T-cell (primary cell): ENCODE measurements at places on chromosomes 1 and 21.

DNA sequence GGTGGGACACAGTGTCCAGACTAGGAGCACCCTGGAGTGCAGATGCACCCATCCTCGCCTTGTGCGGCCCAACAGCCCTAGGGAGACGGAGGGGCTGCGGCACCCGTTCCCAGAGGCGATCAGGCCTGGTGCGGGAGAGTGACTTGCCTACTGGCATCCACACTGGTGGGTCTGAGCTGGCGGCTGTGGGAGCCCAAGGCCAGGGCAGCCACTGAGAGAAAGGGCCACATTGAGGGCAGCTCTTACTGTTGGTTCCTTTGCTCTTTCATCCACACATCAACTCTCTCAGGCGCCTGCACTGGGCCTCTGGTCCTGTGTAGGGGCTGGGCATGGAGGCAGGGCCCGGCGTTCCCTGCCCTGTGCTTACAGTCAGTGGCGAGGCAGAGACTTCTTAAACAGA lies 8.6 kb downstream of the PODN start:
- peaks cover 6% of the 10 kb centered on the region for H3K27me3 ChIP-seq
- H3K27ac ChIP-seq: no peak overlapping the region
- no peak for DNase-seq
- H3K4me3 ChIP-seq: no peak overlapping the region
- peaks cover 3% of the 10 kb centered on the region for H3K4me1 ChIP-seq

GRCh38 chr1:198598796-198599321 lies 40.0 kb upstream of the PTPRC start:
- H3K27me3 ChIP-seq: no peaks in the 10 kb centered on the region
- DNase-seq: no peak
- H3K4me1 ChIP-seq: peaks cover 46% of the 10 kb centered on the region
- no peaks in the 10 kb centered on the region for H3K36me3 ChIP-seq
- no peak overlapping the region for H3K4me3 ChIP-seq

DNA sequence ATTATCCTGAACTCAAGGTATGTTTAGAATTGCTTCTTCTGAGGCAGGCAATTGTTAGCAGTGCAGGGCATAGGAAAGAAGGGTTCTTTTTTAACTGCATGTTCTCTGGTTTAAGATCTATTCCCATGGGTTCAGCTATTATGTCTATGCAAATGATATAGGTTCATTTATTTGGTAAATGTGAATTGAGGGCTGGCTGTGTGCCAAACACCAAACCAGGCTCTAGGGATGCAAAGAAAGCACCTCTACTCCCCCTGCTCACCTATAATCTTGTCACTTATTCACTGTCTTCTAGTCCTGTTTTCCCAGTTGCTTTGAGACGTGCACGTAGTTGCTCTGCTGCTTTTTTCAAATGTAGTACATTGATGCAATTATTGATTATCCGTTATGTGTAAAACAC lies 691 bp upstream of the KIFAP3 start:
- H3K27ac ChIP-seq: peak overlapping the region; percentile 74
- DNase-seq: no peak
- H3K27me3 ChIP-seq: no peaks in the 10 kb centered on the region
- no peaks in the 10 kb centered on the region for H3K36me3 ChIP-seq
- no peak overlapping the region for H3K4me3 ChIP-seq

DNA sequence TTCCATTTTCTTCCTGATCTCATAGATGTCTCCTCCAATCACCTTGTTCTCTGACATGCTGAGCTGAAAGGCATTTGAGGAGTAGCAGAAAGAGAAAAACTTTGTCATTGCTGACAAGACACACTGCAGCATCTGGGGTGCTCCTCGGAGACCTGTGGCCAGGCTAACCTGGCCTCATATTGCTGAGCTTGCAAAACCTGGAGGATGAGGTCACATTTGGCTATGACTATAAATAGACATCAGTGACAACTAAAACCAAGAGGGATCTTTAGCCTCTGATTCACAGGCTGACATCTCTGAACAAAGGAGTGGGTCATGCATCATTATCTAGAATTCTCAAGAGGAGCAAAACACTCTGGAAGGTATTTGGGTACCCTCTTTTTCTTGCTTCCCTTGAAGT lies 83.7 kb downstream of the PROX1 start:
- DNase-seq: no peak
- no peaks in the 10 kb centered on the region for H3K36me3 ChIP-seq
- no peaks in the 10 kb centered on the region for H3K4me1 ChIP-seq

GRCh38 chr1:65104854-65105534 lies 43.0 kb upstream of the AK4 start:
- H3K27me3 ChIP-seq: peaks cover 22% of the 10 kb centered on the region
- no peaks in the 10 kb centered on the region for H3K4me1 ChIP-seq
- no peak overlapping the region for H3K27ac ChIP-seq
- no peaks in the 10 kb centered on the region for H3K36me3 ChIP-seq
- no peak overlapping the region for H3K4me3 ChIP-seq

DNA sequence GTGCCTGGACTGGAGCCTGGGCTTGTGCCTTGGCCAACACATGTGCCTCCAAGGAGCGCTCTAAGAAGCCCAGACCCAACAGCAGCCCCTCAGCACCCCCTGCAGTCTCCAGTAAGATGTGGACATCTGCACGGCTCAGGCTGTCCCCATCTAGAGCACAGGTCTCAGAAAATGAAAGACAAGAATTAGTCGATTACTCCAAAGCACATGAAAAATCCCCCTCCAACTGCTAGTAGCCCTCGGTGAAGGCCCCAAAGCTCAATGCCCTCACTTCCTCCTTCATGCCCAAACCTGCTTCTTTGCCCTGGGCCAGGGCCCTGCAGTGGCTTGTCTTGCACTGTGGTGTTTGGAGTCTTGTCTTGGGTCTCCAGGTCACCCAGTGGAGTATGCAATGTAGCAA lies 21.9 kb upstream of the ERO1B start:
- H3K36me3 ChIP-seq: no peaks in the 10 kb centered on the region
- peak; percentile 8 for DNase-seq
- H3K4me1 ChIP-seq: no peaks in the 10 kb centered on the region
- H3K27me3 ChIP-seq: no peaks in the 10 kb centered on the region
- no peak overlapping the region for H3K4me3 ChIP-seq
- no peak overlapping the region for H3K27ac ChIP-seq

DNA sequence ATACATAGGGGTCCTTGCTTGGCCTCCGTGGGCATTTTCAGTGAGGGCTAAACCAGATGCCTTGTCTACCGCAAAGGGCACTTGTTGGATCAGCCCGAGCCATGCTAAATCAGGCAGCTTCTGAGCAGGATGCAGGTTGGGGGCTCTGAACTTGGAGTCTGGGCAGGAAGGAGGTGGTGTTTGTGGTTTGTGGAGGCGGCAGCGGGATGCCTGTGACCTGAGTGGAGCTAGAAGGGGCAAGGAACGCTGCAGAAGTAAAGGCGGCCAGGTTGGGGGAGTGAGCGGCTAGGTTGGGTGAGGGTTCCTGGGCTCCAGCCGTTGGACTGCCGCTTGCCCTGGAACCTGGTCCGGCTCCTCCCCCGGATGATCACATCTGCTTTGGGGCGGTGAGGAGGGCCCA lies 183.9 kb downstream of the CAMTA1 start:
- no peaks in the 10 kb centered on the region for H3K27me3 ChIP-seq
- H3K4me3 ChIP-seq: peak overlapping the region; percentile 35
- DNase-seq: no peak
- no peaks in the 10 kb centered on the region for H3K36me3 ChIP-seq
- H3K4me1 ChIP-seq: peaks cover 32% of the 10 kb centered on the region
- no peak overlapping the region for H3K27ac ChIP-seq

- DNase-seq: no peak
- H3K4me1 ChIP-seq: no peaks in the 10 kb centered on the region
- H3K27ac ChIP-seq: no peak overlapping the region
Measured at GRCh38 chr1:221097479-221098281, 218.4 kb downstream of the HLX start.

GRCh38 chr1:5157175-5157574 lies 502.8 kb downstream of the AJAP1 start:
- H3K27me3 ChIP-seq: peaks cover 11% of the 10 kb centered on the region
- no peak overlapping the region for H3K4me3 ChIP-seq
- no peak for DNase-seq
- no peak overlapping the region for H3K27ac ChIP-seq
- no peaks in the 10 kb centered on the region for H3K4me1 ChIP-seq
- no peaks in the 10 kb centered on the region for H3K36me3 ChIP-seq
